Thoracic aorta (tissue), 2 donors: ENCODE measurements at places on chromosomes 16 and 17. TPM values are rescaled to one million over a fixed set of nuclear protein-coding genes. Genes with fewer than 3 reads are reported as not detected.

FOXJ1 gene
- total RNA-seq = not detected

TMC5 gene
- total RNA-seq = 0.71 TPM

ABCA10 gene
- total RNA-seq = 4.5 TPM

AMZ2 gene
- total RNA-seq = 28.7 TPM

NOG gene
- total RNA-seq = 2.3 TPM

DDX19B gene
- 20.7 TPM for total RNA-seq

DNA sequence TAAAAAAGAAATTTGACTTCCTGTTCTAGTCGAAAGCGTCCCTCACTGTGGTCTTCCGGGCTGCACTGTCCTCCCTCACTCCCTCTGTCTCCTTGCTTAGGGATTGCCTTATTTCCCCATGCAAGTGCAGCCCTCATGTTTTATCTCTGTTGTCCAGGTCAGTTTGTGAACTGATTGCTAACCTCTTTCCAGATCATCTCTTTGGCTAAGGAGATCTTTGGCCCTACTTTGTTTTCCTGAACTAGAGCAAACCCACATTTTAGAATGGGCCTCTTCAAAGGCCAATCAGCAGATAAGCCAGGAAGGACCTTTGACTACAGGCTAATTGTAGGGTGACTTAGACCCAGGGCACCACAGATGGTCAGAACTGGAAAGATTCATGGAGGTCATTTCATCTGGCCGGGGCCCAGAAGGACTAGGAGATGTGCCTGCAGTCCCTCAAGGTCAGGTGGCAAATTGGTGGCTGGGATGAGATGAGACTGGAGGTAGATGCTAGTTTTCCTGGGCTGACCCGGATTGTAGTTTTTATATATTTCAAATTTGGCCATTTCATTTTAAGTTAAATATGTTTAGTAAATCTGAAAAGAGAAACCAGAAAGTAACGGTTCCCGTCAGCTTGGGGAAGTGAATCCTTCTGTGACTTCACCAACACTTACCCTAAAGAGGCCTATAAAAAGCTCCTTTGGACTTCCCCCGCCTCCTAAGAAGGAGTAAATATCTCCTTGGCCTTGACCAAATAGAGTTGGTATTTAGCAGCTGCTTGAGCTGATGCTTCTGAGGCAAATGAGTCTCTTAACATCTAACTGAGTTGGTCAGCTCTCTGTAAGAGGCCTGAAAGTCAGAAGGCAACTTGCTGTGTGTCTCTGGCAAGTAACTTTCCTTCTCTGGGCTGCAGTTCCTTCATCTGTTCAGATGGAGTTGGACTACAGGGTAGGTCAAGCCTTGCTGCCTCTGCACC, 6.2 kb upstream of the SLC25A19 start:
- DNase-seq = no peak

GRCh38 chr16:1458336-1458976, 14.1 kb upstream of the CCDC154 start:
- DNase-seq = no peak

- DNase-seq = no peak
Observed at GRCh38 chr16:88770461-88771293, 14.3 kb downstream of the PIEZO1 start.

GRCh38 chr16:64203126-64203525, 918.7 kb downstream of the CDH11 start:
- DNase-seq = no peak

DNA sequence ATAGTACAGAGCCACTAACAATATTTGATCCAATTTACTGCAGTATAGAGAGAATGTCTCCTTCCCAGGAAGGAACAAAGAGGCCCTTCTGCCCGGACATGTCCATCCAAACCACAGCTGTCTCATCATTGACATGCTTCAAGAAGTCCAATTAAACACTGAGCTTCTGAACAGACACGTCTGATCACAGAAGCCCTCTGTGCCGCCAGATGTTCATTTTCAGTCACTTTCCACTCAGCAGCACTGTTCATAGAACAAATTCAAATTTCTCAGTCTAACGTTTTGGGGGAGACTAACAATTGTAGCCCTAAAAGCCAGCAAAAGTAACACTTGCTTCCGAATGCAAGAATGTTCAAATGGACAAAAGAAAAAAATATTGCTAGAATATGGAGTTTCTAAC, 15.3 kb downstream of the ZC3H7A start:
- DNase-seq = no peak

GRCh38 chr16:11784038-11784369, 13.1 kb downstream of the ZC3H7A start:
- no peak for DNase-seq

- peak; percentile 28 for DNase-seq
Observed at GRCh38 chr16:24645739-24646645, 83.5 kb upstream of the TNRC6A start.
